ENCODE measurements at places on chromosomes 1 and 21.

DNA sequence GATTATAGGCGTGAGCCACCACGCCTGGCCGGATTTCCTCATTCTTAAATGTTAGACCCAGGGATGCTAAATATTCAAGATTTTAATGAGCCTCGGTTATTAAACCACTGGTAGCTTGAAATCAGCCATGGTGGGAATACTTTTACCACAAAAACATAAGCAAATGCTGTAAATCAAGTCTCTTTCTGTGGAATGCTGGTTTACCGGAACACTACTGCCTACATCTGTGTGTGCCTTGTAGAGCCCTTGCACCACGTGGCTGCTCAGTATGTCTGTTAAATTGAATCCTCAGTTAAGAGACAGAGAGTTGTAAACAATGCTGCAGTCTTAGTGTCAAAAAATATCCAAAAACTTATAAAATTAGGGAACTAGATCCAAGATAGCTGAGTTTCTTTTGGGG, 26.8 kb upstream of the CNN3 start:
- no peak for DNase-seq

- no peak for DNase-seq
These were observed 230.8 kb downstream of the NEGR1 start for GRCh38 chr1:72051538-72051937.

- DNase-seq, result peak; percentile 86
These were observed at the start of gene DYNLT5 for GRCh38 chr1:66752000-66752592. Gene DYNLT5, plus strand, starts transcription at chr1:66752459. Its CDS starts 2,200 bp downstream, at chr1:66754659.

DNA sequence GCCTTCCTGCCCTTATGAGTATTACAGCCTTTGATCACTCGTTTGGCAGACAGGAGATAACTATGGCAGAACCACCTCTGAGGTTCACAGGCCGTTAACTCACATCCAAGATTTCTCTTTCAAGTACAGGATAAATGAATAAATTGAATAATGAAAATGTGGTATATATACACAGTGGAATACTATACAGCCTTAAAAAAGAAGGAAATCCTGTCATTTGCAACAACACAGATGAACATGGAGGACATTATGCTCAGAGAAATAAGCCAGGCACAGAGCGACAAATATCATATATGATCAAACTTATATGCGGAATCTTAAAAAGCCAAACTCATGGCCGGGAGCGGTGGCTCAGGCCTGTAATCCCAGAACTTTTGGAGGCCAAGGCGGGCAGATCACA, 32.6 kb downstream of the TGFBR3 start:
- no peak for DNase-seq

DNA sequence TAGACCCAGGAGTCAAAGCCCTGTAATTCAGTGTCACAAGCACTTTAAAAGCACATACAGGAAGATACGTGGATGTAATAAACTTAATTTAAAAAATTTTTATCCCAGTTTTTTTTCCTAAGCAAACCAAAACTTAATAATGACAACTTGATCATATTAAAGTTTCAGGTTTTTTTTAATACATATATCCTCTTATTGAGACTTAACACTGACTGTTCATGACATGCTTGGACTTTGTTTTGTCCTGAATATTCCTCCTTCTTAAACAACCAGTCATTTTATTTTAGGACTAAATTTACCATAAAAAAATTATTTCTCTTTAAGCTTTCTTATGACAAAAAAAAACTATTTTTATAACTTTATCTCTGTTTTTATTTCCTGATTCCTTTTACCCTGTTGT, 64.1 kb downstream of the WDR4 start:
- no peak for DNase-seq

GRCh38 chr1:170840371-170840770, 95.0 kb upstream of the MROH9 start:
- no peak for DNase-seq

DNA sequence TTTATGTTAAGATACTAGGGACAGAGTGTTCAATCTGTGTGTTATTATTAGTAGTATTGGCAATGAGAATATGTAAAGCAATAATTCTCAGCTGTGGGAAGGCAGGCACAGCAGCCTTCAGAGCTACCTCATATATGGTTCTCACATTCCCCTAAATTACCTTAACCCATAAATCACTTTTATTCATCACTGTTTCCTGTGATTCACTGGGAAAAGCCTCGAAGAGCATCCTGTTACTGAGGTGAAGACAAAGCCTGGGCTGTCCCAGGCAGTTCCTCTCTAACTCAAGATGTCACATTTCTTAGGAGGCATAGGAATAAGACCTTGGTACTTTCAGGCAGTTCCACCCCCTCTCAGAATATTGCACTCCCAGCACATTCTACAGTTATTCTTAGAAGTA, 965.7 kb downstream of the NCAM2 start:
- DNase-seq, result no peak

DNA sequence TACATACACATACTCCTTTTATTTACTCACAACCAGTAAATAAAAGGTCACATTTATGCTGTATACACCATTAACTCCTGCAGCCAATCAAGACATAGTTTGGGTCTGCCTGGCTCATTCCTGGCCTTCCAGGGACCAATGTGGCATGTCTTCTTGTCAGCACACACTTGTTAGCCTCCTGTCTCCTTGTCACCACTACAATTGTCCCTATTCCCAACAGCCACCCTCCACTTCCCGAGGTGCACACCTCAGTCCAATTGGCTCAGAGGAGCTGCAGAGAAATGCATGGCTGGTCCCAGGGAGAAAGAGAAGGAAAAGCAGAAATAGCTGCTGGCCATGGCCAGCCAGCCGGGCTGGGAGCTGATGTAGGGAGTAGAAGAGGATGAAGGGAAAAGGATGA, 116.9 kb downstream of the PLXNA2 start:
- no peak for DNase-seq

DNA sequence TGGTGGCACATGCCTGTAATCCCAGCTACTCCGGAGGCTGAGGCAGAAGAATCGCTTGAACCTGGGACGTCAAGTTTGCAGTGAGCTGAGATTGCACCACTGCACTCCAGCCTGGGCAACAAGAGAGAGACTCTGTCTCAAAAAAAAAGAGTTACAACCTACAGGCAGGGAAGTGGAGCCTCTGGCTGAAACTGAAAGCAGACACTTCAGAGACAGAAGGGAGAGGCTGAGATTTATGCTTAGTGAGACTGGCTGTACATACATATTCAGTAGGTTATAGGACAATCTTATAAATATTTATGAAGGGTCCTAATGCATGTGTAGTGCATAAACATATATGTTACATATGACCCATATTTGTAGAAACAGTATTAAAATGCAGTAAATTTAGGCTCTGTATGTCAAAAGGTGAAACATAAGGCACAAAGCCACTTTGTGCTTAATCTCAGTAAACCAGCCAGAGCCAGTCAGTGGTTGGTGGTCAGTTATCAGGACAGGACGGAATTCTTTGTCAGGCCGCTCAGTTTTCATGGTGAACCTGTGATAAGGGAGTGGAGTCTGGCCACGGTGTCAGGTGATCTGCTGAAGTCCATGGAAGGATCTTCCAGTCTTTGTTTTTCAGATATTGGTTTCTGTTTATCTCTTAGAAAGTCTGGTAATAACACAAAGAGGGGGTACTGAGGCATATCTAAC, 13.7 kb downstream of the RHEX start:
- no peak for DNase-seq

- peak; percentile 64 for DNase-seq
These were observed 75.1 kb downstream of the SIM2 start for GRCh38 chr21:36773995-36774394.

DNA sequence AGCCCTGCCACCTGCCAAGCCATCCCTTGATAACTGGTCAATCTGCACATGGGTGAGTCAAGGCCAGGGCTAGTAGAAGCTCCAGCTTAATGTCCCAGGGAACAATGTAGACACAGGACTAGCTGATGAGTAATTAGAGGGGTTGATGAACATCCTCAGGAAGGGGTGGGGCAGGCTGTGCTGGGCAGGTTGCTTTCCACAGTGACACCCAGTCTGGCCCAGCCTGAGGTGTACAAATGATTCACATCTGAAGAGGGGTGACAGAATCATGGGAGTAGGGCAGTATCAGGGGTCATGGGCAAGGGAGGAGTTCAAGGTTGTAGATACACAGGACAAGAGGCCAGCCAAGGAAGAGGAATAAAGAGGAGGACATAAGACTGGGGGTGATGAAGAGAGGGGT, 4.3 kb downstream of the LPAR3 start:
- no peak for DNase-seq

- DNase-seq, result no peak
These were observed 34.5 kb downstream of the RAB3B start for GRCh38 chr1:51955797-51956527.

- no peak for DNase-seq
These were observed 508.8 kb upstream of the ZP4 start for GRCh38 chr1:238399558-238399957.

- no peak for DNase-seq
These were observed 41.0 kb upstream of the DR1 start for GRCh38 chr1:93304716-93305138.

DNA sequence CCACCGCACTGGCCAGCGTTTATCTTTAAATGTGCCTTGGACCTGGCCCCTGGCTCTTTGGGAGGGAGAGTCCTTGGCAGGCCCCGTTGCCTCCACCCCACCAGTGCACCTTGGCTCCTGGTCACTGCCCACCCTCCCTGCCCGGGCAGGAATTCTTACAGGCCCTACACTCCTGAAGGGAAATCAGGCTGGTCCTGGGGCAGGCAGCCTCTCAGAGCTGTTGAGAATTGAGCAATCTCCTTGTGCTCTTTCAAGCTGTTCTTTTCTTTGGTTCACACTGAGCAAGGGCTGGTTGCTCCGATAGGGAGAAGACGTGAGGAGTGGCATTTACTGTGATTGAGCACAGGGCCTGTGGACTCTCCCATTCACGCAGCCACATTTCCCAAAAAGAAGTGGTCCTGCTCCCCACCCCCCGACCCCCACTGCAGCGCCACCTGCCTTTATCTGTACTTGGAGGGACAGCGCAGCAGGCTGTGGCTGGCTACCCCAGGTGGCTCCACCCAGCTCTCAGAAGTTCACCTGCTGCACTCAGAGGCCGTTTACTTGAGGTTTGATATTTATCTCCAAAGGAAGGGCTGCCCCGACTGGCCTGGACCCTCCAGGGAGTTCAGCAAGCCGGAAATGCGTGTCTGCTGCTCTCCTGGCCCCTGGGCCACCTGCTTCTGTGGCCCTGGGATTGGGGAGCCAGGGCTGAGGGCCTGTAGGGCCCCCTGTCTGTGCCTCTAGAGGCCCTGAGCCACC, 47.8 kb downstream of the SKI start:
- no peak for DNase-seq

DNA sequence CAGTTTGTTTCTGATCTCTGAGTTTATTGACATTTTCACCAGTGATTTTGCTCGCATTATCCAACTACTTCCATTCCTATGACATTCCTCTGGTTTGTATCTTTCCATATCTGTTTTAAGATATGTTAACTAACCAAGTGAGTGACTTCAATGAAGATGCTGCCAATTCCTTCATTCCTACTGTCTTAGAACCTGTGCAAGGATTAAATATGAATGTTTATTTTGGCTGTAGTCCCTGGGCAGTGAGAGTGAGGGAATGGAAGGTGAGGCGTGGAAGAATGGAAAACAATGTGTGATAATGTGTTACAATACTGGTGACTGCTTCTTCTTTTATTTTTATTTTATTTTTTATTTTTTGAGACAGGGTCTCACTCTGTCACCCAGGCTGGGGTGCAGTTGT, 183.0 kb downstream of the SDCCAG8 start:
- no peak for DNase-seq

DNA sequence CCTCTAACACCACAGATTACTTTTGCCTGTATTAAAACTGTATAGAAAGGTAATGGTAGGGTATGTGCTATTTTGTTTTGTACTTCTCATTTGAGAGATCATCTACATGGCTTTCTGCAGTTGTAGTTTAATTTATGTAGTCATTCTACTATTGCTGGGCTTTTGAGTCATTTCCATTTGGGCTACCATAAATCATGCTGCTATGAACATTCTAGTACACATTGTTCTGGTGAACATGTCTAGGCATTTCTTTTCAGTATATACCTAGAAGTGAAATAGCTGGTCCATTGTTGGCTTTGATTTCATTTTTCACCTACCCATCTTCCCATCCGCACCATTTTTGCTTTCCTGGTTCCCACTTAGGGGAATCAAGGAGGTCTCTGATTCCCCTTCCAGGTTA, 18.7 kb downstream of the EDN2 start:
- DNase-seq, result no peak

DNA sequence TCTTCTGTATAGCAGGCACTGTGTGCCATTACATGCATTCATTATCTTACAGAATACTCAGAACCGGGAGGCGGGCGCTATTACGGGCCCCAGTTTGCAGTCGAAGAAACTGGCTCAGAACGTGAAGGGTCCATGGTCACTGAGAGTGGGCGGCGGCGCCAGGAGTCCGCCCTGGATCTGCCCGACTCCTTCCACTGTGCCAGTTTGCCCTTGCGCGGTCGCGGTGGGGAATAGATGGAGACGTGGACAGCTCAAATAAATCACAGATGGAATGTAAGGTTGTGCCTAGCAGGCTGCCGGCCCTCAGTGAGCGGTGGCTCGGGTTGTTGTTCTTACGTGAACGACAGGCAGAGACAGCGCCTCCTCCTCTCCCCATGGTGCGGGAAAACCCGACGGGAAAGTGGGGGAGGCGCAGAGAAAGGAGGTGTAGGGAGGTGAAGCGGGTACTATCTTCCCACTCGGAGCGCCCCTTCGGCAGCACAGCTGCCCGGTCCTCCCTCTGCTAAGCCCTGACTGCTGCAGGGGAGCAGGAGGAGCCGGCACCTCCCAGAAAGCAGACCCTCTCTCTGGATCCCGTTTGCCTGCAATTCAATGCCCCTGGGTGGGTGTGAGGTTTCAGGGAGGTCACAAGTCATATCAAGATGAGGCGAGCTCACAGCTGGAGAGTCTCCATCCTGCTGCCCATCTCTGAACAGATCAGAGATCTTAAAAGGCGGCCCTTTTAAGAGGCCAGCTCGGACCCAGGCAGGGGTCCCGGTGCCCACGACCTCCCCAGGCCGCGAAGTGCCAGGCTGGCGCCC, 1.1 kb downstream of the COL9A2 start:
- DNase-seq, result no peak

DNA sequence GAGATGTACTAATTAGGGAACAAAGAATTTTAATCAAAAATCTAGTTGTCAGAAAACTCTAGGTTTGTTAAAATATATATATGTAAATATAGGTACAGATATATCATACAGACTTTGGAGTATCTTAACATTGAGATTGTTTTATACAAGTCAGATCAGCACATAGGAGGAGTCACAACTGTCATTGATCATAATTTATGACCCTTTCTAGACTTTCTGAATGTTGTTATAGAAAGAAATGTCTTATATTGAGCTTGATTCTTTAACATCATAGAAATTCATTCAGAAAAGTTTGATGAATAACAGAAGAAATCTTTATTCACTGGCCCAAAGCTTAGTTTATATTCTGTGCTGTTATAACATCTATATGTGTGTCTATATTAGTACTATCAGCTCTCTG, 185.8 kb downstream of the SDCCAG8 start:
- DNase-seq, result no peak
